ENCODE measurements at places on chromosomes 1 and 21.

DNA sequence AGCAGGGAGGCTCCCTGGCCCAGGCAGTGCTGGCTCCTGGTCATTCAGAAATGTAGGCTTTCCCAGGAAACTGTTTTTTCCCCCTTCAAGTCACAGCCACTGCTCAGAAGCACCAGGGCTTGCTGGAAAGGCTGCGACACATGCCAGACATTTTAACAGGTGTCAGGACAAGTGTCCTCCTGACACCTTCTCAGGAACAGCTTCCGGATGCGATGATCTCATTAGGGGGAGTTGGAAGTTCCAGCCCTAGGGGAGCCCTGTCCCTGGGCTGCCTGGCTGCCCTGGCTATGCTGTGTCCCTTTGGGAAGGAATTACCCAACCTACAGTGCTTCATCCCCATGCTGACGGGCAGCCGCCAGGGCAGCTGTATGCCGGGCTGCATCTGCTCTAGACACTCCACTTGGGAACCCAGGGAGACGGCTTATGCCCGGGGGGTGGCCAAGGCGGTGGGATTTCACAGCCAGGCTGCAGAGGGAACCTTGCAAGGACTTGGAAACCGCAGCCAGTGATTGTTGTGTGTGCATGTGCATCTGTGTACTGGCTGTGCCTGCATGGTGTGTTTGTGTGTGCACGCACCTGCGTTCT is 41.8 kb downstream of the AJAP1 start:
- DNase-seq = no peak

DNA sequence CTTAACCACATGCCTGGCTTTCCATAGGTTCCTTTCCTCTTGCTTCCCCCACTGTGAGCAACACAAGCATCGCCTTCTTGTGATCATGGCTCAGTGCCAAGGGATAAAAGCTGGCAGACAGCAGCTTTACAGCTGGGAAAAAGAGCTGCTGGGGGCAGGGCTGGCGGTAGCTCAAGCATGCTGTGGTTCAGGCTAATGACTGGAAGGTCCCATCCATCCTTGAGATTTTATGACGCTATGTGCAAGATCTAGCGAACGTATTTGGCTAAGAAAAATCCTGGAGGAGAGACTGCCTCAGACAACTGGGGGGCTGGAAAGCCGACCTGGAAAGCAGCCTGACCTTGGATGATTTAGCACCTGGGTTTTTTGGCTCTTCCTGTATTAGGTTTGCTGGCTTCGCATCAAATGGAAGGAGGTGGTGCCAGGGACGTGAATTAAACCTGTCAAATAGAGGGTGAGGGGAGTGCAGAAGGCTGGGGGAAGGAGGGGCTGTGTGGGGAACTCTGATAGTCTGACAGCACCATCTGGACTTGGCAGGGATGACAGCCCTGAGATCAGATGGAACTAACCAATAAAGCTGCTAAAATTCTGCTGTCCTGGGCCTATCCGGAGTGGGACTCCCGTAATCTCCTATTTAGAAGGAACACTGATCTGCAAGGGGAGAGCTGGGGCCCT is 34.8 kb downstream of the ZMYND12 start:
- no peak for DNase-seq

GRCh38 chr1:240843798-240844197 is 231.8 kb upstream of the GREM2 start:
- no peak for DNase-seq

DNA sequence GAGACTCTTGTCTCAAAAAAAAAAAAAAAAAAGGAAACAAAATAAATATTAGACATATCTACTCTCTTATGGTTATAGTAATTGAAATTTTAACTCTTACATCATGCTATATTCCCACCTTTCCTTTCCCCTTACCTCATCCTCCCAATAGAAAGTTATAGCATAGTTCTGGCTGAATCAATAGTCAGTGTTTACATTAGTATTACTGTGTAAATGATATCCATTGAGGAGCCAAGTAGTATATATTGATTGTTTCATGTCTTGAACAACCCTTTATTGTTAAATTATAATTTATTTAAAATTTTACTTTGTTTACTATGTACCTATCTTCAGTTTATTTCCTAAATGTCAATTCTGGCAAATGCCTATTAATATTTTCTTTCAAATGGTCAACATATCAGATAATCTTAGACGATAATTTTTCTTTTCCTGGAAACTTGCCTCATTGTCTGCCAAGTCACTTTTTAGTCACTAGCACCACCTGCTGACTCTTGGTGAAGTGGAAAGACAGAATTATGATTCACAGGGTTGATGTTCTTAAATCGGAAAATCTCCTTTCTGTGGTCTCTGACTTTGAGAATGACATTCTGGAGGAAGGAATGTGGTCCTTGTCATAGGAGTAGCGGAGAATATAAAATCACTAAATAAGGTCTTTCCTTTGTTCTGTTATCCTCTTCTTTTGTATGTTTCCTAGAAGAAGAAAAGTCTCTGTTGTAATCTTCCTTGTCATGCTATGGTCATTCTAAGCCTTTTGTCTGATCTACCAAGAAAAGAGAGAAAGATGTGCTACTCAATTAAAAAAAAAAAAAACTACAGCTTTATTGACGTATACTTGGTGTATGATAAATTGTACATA is 8.6 kb downstream of the HJV start:
- DNase-seq = no peak
